ENCODE measurements at places on chromosomes 3 and 15.

DNA sequence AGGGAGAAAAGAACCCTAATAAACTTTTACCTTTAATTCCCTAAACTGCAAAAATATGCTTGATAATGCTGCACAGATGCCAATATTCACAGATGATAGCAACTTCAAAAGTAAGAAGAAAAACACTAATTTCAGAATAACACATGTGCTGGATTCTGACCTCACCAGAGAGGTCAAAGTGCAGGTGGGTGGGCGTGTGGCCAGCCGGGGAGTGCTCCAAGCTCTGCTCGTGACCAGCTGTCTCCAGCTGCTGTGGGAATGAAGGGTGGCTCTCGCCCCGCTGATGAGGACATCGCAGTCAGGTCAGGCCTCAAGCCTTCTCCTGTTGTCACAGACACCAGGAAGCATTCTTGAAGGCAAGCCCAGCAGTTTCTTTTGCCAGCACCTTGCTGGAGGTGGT is 57.1 kb downstream of the ADAMTS17 start:
- DNase-seq, result no peak

DNA sequence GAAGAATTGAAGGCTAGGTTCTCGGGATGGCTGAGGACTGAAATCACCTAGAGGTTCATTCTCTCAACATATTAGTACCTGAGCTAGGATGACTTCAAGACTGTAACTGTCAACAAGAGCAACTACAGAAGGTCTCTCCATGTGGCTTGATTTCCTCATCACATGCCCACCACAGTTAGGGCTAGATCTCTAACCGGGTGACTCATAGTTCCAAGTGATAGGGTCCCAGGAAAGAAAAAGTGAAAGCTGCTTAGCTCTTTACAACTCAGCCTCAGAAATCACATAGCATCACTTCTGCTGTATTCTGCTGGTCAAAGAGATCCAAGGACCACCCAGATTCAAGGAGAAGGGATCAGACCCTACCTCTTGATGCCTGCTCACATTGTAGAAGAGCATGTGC is 165.4 kb upstream of the AGTR1 start:
- no peak for DNase-seq

GRCh38 chr3:171181907-171182690 is 155.6 kb upstream of the SLC2A2 start:
- DNase-seq, result no peak

GRCh38 chr3:34807611-34808010 is 831.7 kb upstream of the ARPP21 start:
- no peak for DNase-seq

DNA sequence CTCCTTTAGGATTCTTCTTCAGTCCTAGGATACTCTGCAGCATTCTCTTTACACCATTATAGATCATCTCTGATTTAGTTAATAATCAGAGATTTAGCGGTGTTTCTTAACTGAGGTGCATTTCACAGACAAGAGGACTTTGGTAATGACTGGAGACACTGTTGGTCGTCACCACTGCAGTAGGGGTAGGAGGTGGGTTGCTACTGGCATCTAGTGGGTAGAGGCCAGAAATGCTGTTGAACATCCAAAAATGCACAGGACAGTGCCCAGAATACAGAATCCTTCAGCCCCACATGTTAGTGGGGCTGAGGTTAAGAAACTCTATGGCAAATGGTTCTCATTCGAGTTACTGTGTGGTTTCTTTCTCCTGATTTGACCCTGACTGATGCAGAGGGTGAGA is 80.4 kb upstream of the LMCD1 start:
- DNase-seq, result no peak

DNA sequence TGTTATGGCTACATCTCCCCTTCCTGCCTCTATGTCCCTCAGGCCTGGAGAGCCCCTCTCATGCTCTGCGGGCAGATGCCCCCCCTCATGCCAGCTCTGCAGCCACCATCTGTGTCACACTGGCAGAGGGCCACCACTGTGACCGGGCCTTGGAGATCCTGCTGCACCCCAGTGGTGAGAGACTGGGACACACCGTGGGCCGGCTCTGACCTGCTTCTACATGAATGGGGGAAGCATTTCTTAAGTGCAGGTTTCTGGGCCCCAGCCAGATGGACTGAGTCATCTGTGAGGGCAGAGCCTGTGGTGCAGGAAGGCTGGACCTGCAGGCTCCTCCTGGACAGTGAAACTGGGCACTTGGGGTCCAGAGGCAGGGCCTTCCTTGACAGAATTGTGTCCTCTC is 4.8 kb downstream of the VWA5B2 start:
- no peak for DNase-seq
